ENCODE measurements at places on chromosomes 7 and 10. TPM values are rescaled to one million over a fixed set of nuclear protein-coding genes. Genes with fewer than 3 reads are reported as not detected.

The GPR85 gene
- not detected for total RNA-seq

The SMO gene
- 0.56 TPM for total RNA-seq

DNA sequence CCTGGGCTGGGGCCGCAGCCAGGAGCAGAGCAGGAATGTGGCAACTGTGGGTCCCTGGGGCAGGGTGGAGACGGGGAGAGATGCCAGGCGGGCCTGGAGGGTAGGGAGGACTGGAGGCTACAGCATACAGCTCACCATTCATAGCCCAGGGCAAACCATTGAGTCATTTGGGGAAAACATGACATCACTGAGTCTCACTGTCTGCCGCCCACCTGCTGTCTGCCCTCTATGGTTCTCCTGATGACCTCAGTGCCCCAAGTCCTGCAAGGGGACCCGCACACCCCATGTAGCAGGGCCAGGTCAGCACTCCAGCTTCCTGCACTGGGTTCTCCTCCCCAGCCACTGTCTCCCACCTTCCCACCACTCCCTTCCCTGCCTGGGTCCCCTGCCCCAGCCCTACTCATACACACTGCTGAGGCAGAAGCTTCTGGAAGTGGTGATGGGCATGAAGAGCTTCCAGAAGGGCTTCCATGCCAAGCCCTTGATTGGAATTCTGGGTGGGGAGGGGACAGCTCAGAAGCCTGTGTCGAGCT is 10.4 kb downstream of the CHST3 start:
- H3K27ac ChIP-seq: no peak overlapping the region
- no peak overlapping the region for H3K4me3 ChIP-seq
- H3K36me3 ChIP-seq: no peaks in the 10 kb centered on the region
- no peak for DNase-seq
- H3K27me3 ChIP-seq: no peaks in the 10 kb centered on the region

The MMRN2 gene
- total RNA-seq: not detected

DNA sequence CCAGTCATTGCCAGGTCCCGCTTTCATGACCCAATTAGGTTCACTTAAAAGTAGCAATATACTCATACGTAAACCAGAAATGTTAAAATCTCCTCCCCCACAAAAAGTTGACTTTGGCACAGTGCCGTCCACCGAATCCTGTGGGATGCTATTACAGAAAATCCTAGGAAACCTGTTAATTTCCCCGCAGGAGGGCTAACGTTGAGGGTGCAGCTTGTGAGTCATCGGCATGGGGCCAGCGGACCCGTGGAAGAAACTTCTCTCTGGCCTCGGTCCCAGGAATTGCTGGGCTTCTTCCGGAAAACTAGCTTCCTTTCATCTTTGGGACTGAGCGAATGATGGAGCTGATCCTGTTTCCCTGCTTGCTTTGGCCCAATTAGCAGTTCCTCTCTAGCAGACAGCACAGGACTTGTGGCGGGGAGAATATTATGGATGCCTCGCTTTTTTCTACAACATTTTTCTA is 13.5 kb downstream of the CRYGN start:
- H3K4me1 ChIP-seq: peaks cover 15% of the 10 kb centered on the region
- no peak overlapping the region for H3K4me3 ChIP-seq
- peaks cover 16% of the 10 kb centered on the region for H3K27me3 ChIP-seq
- H3K36me3 ChIP-seq: no peaks in the 10 kb centered on the region

DNA sequence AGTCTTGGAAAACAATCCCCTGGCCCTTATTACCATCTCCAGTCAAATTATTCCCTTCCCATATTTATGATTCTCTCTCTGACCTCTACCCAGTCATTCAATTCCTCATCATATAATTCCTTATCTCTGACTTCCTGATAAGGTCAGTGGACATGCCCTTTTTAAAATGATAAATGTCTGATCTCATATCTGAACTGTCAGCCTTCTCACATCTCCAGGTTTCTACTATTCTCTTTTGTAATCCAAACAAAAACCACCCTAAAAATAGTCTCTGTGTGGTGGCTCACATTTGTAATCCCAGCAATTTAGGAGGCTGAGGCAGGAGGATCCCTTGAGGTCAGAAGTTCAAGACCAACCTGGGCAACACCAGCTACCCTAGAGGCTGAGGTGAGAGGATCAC is 11.9 kb downstream of the GSDME start:
- H3K36me3 ChIP-seq: no peaks in the 10 kb centered on the region
- no peak for DNase-seq
- no peak overlapping the region for H3K4me3 ChIP-seq
- H3K27ac ChIP-seq: no peak overlapping the region
- H3K27me3 ChIP-seq: peaks cover 2% of the 10 kb centered on the region

- H3K27ac ChIP-seq: no peak overlapping the region
- H3K27me3 ChIP-seq: peaks cover 19% of the 10 kb centered on the region
- no peak overlapping the region for H3K4me3 ChIP-seq
These were observed 42.8 kb upstream of the NUB1 start for GRCh38 chr7:151298765-151299164.

The CD36 gene
- not detected for total RNA-seq

GRCh38 chr7:133561396-133561795 is 308.5 kb downstream of the EXOC4 start:
- H3K36me3 ChIP-seq: no peaks in the 10 kb centered on the region
- H3K4me3 ChIP-seq: no peak overlapping the region
- no peaks in the 10 kb centered on the region for H3K4me1 ChIP-seq
- H3K27ac ChIP-seq: no peak overlapping the region

GRCh38 chr7:33109758-33110238 is 594 bp upstream of the RP9 start:
- H3K27ac ChIP-seq: no peak overlapping the region
- H3K36me3 ChIP-seq: no peaks in the 10 kb centered on the region

The PLCE1 gene
- total RNA-seq: not detected

DNA sequence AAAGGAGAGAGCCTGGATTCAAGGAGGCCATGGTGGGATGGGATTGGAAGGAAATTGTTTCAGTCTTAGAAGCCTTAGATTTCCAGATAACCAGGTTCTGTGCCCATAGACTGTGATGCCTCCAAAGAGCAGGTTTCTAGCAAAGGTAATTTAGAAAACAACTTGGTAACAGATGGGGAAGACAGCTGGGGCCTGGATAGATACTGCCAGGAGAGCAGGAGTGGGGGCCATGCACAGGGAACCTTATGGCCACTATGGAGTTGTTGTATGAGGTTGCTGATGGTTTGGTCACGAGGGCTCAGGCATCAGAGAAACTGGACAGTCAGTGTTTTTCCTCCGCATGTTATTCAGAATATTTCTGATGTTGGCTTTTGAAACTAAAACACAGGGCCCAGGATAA is 901.9 kb downstream of the LRMDA start:
- H3K36me3 ChIP-seq: no peaks in the 10 kb centered on the region
- no peak overlapping the region for H3K4me3 ChIP-seq
- H3K27ac ChIP-seq: no peak overlapping the region
- no peaks in the 10 kb centered on the region for H3K27me3 ChIP-seq
- H3K4me1 ChIP-seq: no peaks in the 10 kb centered on the region

The ABCC2 gene
- 1.3 TPM for total RNA-seq

DNA sequence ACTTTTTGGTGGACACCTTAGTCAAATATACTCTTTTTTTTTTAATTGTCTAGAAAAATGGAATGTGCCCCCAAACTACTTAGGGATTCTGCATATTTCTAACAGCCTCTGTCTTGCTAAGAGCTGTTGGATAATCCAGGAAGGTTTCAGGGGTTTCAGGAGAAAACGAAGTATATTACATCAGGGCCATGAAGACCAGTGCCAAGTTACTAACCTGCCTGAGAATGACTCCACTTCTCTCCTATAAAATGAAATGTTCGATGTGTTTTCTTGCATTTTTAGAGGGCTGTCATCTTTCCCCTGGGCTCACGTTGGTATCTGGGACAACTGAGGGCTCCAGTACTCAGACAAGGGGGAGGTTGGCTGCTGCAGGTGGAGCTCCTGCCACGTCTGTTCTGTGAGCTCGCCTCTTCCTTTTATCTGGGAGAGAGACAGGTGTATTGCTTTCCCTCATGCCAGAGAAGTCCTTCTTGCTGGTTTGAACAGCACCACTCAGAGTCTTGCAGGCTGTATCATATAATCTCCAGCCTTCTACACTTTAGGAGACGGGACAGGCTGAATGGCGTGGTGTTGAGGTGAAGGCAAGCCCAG is 71.3 kb downstream of the CAMK1D start:
- no peak overlapping the region for H3K27ac ChIP-seq
- H3K27me3 ChIP-seq: no peaks in the 10 kb centered on the region
- DNase-seq: no peak
- peaks cover 18% of the 10 kb centered on the region for H3K4me1 ChIP-seq

DNA sequence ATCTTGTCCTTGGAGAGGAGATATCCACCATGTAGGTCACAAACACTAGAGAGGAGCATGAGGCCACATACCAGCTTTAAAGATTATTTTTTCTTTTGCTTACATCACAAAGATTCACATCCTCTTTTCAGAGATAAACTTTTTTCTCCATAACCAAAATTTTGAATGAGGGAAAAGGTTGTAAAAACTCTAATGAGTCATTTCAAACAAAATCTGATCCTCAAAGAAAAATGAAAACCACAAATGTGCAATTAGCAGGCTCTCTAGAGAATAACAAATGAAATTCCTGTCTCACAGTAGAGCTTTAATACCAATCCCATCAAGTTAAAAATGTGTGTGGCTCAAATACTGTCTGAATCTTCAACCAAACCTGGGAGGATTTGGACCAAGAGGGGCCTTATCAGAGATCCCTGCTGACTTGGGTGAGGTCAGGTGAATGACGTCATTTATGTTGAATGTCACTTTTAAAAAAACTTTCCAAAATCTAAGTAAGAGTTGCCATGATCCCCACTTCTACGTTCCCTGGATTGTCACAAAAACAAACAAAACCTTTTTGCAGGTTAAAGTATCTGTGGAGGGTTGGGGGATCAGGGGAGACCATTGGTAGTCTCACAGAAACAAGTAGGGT is 261.5 kb upstream of the NPSR1 start:
- H3K27me3 ChIP-seq: no peaks in the 10 kb centered on the region
- DNase-seq: no peak
- H3K36me3 ChIP-seq: no peaks in the 10 kb centered on the region
- no peaks in the 10 kb centered on the region for H3K4me1 ChIP-seq

GRCh38 chr10:61897671-61898434 is 3.6 kb upstream of the ARID5B start:
- peak overlapping the region; percentile 87 for H3K4me3 ChIP-seq
- DNase-seq: no peak

- H3K4me3 ChIP-seq: no peak overlapping the region
- no peaks in the 10 kb centered on the region for H3K36me3 ChIP-seq
- peaks cover 3% of the 10 kb centered on the region for H3K27me3 ChIP-seq
- DNase-seq: no peak
- no peaks in the 10 kb centered on the region for H3K4me1 ChIP-seq
These were observed 33.7 kb downstream of the ZNF503 start for GRCh38 chr10:75367901-75368300.

DNA sequence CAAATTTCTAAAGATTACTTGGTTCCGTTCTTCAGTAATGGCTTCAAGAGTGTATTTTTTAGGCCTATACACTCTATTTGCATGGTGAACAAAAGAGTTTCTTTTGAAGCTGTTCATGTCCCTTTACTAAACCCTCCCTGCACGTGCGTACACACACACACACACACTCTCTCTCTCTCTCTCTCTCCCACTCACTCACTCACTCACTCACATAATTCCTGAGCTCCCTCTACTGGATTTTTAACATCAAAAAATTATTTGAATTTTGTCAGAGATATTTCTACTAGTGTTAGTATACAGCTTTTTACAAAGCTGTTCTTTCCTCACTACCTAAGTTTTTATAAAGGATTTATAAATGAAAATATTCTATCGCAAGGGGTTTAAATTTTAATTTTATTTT is 85.9 kb downstream of the UBE3C start:
- H3K27me3 ChIP-seq: no peaks in the 10 kb centered on the region
- no peak overlapping the region for H3K27ac ChIP-seq
- H3K4me3 ChIP-seq: no peak overlapping the region
- no peak for DNase-seq
- no peaks in the 10 kb centered on the region for H3K4me1 ChIP-seq
- peaks cover 33% of the 10 kb centered on the region for H3K36me3 ChIP-seq

DNA sequence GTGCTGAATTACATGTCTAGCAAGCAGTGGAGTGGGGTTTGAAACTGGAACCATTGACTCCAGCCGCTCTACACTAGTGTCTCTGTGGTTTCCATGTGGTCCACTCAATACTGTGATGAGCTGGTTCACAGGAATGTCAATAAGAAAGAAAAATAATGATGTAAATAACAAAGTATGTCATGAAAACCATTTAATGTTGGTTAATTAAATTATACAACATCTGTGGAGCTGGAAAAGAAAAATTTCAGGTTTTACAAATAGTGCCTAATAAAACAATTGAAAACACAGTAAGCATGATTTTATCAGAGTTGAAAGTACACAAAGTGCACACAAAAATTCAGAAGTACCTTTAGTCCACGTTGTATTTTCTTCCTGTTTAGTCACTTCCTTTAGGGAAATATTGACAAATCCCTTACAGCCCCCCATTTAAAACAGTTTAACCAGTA is 28.7 kb upstream of the NAMPT start:
- H3K36me3 ChIP-seq: no peaks in the 10 kb centered on the region
- no peak overlapping the region for H3K4me3 ChIP-seq
- no peak for DNase-seq
- no peaks in the 10 kb centered on the region for H3K27me3 ChIP-seq
- no peak overlapping the region for H3K27ac ChIP-seq

GRCh38 chr7:69429911-69430383 is 168.3 kb upstream of the AUTS2 start:
- H3K27me3 ChIP-seq: no peaks in the 10 kb centered on the region
- DNase-seq: no peak
- no peak overlapping the region for H3K27ac ChIP-seq
- H3K36me3 ChIP-seq: no peaks in the 10 kb centered on the region

- no peak for DNase-seq
- peaks cover 20% of the 10 kb centered on the region for H3K27me3 ChIP-seq
- H3K4me3 ChIP-seq: no peak overlapping the region
These were observed 8.0 kb upstream of the EPHA1 start for GRCh38 chr7:143416565-143417149.

The UTF1 gene
- 0.17 TPM for total RNA-seq

DNA sequence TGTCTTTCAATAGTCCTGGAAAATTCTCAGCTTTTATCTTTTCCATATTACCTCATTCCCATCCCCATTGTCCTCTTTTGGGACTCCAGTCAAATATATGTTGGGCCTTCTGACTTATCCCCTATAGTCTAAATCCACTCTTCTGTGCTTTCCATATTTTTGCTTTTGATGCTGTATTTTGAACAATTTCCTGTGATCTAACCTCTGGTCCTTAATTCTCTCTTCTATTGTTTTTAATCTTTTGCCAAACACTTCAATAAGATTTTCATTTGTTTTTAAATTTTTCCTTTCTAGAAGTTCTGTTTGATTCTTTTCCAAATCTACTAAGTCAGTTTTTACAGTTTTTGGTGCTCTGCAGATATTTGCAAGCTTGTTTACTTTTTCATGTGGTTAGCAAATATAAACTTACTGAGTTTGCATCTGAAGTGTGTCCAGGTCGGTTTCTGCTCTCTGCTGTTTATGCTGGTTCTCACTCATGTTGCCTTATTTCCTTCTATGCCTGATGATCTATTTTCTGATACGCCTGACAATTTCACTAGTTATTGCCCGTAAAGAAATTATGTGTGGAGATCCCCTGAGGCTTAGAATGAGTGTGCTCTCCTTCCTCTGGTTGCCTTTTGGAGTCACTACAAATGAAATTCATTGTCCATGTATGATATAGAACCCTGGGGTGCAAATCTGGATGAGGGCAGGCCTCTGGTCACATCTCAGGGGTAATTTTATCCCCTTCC is 110.4 kb downstream of the RBM20 start:
- no peak overlapping the region for H3K4me3 ChIP-seq
- H3K27me3 ChIP-seq: peaks cover 3% of the 10 kb centered on the region
- H3K4me1 ChIP-seq: peaks cover 42% of the 10 kb centered on the region
- peaks cover 1% of the 10 kb centered on the region for H3K36me3 ChIP-seq
- H3K27ac ChIP-seq: peak overlapping the region; percentile 1
